ENCODE measurements at places on chromosomes 16 and 17.

- H3K36me3 ChIP-seq: peaks cover 29% of the 10 kb centered on the region
- peaks cover 49% of the 10 kb centered on the region for H3K4me1 ChIP-seq
- H3K4me3 ChIP-seq: no peak overlapping the region
- H3K27ac ChIP-seq: no peak overlapping the region
- H3K27me3 ChIP-seq: no peaks in the 10 kb centered on the region
These were observed 4.4 kb downstream of the HDAC5 start for GRCh38 chr17:44119062-44119461.

DNA sequence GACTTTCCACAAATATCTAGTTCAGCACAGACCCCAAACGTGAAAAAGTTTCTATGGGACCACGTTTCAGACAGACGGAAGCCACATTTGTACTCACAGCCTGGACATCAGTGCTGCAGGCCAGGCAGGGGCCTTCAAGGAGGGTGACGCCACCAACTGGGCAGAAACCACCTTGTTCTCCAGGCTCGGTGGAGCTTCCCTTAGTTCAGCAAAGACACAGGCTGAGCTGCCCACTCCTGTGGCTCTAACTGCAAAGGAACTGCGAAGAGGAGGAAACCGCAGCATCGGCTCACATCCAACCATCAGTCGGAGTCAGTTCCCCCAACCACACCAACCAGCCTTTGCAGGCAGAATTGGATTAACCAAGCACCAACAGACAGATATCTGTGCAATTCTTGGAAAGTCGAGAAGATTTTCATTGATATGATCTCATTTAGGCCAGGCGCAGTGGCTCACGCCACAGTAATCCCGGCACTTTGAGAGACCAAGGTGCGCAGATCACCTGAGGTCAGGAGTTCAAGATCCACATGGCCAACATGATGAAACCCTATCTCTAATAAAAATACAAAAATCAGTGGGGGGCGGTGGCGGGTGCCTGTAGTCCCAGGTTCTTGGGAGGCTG is 73.3 kb upstream of the CNEP1R1 start:
- H3K4me3 ChIP-seq: no peak overlapping the region
- peaks cover 20% of the 10 kb centered on the region for H3K27me3 ChIP-seq
- H3K27ac ChIP-seq: no peak overlapping the region
- no peaks in the 10 kb centered on the region for H3K4me1 ChIP-seq

DNA sequence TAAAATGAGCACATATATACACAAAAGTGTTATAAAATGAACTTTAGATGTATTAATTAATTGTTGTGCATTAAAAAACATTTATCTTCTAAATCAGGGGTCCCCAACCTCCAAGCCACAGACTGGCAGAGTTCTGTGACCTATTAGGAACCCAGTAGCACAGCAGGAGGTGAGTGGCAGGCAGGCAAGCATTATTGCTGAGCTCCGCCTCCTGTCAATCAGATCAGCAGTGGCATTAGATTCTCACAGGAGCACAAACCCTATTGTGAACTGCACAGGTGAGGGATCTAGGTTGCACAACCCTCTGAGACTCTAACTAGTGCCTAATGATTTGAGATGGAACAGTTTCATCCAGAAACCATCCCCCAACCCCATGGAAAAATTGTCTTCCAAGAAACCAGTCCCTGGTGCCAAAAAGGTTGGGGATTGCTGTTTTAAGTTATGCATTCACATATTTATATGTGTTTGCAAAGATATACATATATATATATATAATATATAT is 583.7 kb downstream of the KCNJ2 start:
- H3K36me3 ChIP-seq: peaks cover 3% of the 10 kb centered on the region
- DNase-seq: no peak
- H3K4me1 ChIP-seq: no peaks in the 10 kb centered on the region
- no peak overlapping the region for H3K4me3 ChIP-seq
- H3K27ac ChIP-seq: no peak overlapping the region

- peaks cover 3% of the 10 kb centered on the region for H3K36me3 ChIP-seq
- no peak overlapping the region for H3K4me3 ChIP-seq
- H3K27me3 ChIP-seq: no peaks in the 10 kb centered on the region
- no peak for DNase-seq
These were observed 294.2 kb upstream of the RBFOX1 start for GRCh38 chr16:7038475-7038874.
